ENCODE measurements at places on chromosomes 3 and 15.

DNA sequence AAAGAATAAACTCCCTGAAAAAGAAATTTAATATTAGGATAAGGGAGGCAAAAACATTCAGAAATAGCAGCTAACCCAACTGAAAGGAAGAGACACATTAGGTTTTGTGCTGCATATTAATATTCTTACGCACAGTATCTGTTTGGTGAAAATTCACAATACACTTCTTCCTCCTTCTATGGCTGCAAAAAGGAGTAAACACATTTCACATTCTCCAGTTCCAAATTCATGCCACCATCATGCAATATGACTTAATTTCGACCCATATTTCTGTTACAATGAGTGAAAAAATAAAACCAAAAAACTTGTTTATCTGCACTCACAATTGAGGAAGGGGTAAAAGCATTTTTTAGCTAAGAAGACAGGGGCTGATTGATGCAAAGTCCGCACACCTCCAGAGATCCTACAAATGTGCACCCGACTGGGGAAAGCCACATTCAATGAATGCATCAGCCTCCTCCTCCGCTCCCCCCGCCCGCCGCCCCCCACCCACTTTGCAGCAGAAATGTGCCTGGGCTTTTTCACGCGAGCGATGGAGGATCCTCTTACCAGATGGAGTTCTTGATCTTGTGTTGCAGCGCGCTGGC, 1.0 kb downstream of the RFX7 start:
- peak; percentile 50 for DNase-seq

DNA sequence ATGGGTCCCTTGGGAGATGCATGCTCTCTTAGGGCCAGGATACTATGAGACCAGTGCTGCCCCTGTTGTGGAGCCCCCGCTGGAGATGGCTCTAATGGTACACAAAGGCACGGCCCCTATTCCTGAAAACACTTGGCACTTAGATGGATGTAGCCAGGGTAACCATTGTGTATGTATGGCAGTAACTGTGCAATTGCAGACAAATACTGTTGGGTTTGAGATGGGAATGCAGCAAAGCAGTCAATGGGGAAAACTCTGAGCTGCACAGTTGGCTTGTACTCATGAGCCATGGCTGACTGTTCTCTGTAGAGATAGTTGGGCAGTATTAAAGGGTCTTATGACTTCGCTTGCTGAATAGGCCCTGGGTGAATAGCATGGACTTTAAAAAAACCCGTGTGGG, 67.9 kb upstream of the NPAP1 start:
- no peak for DNase-seq

- no peak for DNase-seq
Observed at GRCh38 chr15:69737916-69738315, 285.3 kb downstream of the RPLP1 start.

- DNase-seq: no peak
Observed at GRCh38 chr15:66164788-66165187, 88.8 kb downstream of the MEGF11 start.

GRCh38 chr3:185318141-185318540, 44.8 kb upstream of the MAP3K13 start:
- DNase-seq: peak; percentile 95

Measured in NCI-H526 treated with DMSO at 0.1 percent for 48 hours (cell line).